Cardiac fibroblast (primary cell): ENCODE measurements at places on chromosomes 7 and 10.
A peak's percentile ranks its signal among the peaks of the same experiment; 100 is the strongest.

DNA sequence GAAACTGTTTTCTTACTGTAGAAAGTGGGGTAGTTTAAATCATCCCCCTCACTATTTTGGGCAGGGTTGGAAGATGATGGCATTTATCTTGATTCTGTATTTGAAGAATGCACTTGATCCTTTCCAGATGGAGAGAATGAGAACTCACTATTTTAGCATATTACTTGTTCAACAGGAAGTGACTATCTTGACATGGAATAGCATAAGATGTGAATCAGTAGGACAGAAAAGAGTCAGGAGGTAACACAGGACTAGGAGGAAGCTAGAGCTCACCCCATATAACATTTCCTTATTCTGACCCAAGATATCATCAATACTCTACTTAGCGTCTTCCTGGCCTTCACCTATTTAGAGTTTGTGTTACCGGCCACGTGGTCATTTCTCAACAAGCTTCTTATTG is 400.2 kb downstream of the PHTF2 start:
- no peak for DNase-seq

- DNase-seq = peak; percentile 43
Measured at GRCh38 chr7:131194070-131194865, 133.4 kb upstream of the MKLN1 start.

GRCh38 chr10:55629793-55630490 is 731.1 kb downstream of the ZWINT start:
- DNase-seq = peak; percentile 41

DNA sequence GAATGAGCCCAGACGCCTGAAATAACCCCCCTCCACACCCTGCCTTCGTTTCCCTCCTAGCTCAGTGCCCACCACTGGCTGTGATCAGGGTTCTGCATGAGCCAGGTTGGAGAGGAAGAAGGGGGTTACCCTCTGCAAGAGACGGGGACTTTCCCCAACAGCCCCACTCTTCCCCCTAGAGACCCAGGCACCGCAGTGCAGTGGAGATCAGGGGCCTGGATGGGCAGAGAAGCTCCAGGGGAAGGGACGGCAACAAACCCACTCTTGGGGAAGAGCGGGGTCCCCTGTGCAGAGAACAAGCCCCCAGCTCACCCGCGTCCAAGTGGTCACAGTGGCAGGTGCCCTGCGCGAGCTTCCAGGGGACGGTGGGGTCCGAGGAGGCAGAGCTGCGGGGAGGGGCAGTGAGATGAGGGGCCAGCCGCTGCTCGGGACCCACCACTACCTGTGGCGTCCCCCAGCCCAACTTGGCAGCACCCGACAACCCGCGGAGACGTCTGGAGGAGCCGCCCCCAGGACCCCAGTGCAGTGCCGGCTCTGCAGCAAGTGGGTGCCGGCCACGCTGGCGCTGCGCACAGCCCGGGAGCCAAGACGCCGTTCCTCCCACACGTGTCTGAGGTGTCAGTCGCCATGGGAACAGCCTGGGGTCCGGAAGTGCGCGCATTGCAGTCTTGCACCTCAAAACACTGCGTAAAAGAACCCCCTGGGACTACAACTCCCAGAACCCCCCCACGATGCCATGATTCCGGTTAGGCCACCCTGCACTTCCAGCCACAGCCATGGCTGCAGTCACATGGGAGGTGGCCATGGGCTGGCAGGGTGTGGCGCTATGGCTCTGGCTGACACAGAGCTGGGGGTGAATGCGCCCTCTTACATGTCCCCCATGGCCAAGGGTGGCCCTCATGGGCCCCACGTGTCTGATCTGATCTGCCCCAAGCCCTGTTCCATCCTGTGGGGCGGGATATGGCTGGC is 45.8 kb upstream of the WIPI2 start:
- DNase-seq = peak; percentile 27

GRCh38 chr10:95559896-95560277 is 1.3 kb downstream of the SORBS1 start:
- no peak for DNase-seq

- peak; percentile 56 for DNase-seq
Measured at GRCh38 chr7:77386165-77386822, 29.9 kb downstream of the GSAP start.

DNA sequence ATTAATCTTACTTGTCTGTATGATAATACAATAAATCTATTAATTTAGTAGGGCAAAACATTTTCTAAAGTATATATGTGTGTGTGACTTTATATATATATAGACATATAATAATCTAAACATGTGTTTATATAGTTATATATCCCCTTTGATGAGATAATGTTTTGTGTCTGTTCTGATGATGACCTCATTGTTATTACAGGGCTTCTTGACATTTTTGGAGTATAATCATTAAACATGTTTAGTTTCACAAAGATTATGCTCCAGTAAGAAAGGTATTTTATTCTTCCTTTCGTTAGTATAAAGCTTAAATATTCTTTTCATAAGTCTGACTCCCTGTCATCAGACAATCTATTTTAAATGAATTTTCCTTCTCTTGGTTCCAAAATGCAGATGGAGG is 62.3 kb upstream of the CABCOCO1 start:
- no peak for DNase-seq

DNA sequence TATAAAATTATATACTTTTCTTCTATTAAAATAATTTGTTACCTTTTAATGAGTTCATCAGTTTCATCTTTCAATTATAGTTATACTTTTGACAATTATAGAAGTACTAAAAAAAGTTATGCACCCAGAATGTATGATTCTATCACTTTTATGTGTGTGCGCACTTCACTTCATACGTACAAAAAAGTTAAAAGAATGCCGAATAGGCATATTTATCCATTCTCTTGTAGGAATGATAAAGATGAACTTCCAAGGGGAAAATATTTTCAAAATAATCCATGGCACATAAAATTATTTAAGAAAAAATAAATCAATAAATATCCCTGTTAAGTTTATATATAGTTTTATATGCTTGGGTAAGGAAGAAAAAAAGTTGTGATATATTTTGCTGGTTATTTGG is 166.9 kb upstream of the PRSS1 start:
- DNase-seq = no peak

- no peak for DNase-seq
Measured at GRCh38 chr7:129767120-129768015, 155.8 kb downstream of the NRF1 start.

DNA sequence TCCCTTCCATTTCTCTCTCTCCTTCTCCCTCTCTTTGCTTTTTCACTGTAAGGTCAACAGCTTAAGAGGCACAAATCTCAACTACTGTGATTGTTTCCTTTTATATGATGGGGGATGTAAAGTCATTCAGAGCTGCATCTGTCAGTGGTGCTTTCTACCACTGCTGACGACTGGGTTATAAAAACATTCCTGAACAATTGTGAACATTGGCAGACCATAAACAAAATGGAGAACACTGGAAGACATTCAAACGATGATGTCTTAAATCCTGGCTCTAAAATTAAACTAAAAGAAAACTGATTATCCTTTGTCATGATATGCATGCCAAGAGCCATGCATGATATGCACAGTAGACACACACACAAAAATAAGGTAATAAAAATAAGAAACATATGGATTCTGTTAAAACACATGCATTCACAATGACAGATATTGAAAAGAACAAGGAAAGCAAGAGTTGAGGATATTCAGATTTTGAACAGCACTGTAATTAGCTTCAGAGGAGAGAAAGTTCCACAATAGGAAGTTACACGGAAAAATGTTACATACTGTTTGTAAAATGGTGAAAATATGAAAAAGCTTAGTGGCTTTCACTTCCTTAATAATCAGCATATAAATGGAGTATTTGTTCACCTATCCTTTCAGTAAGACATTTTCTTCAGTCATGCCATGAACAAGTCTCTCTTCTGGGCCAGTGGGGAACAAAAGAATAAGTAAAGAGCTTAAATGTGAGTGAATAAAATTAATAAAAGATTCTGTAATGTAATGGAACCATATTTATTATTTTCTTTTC is 89.2 kb downstream of the RNLS start:
- DNase-seq = peak; percentile 76

DNA sequence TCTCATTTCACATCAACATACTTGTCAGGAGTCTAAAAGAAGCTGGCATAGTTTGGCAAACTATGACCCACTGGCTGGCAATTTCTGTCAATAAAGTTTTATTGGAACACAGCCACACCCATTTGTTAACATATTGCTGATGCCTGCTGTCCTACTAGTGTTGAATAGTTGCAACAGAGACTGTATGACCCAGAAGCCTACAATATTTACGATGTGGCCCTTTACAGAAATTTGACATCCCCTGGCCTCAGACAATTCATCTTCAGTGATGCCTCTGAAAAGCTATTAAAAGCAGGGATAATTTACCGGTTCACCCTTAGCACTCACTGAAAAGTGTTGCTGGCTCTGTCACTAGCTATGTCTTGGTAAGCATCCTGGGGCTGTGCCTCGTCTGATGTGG is 155.2 kb downstream of the ARID5B start:
- DNase-seq = peak; percentile 45
